Activated T-helper 1 cell treated with Interleukin-2 at 50 U/mL for 16 hours (primary cell): ENCODE measurements at places on chromosomes 3 and 15.

DNA sequence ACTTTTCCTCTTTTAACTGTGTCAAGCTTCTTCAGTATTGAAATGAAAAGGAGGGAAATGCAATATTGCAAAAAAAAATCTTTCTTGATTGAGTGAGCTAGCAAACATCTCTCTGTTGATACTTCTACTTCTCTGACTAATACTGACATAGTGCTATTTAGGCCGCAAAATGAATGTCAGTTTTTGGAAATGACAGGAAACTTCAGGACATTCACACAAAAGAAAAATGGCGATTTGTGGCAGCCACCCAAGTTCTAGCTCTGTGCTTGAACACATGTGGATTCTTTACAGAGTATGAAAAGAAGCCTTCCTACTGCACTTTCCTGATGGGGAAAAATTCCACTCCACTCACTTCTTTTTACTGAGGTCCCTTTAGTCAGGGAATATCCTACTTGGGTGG is 486.8 kb upstream of the ALCAM start:
- DNase-seq, result no peak

- DNase-seq, result no peak
Measured at GRCh38 chr3:188076176-188076575, 77.8 kb upstream of the LPP start.

- DNase-seq, result no peak
Measured at GRCh38 chr15:76153241-76154197, 93.7 kb downstream of the TMEM266 start.

- no peak for DNase-seq
Measured at GRCh38 chr3:102447272-102447671, 12.5 kb downstream of the ZPLD1 start.

DNA sequence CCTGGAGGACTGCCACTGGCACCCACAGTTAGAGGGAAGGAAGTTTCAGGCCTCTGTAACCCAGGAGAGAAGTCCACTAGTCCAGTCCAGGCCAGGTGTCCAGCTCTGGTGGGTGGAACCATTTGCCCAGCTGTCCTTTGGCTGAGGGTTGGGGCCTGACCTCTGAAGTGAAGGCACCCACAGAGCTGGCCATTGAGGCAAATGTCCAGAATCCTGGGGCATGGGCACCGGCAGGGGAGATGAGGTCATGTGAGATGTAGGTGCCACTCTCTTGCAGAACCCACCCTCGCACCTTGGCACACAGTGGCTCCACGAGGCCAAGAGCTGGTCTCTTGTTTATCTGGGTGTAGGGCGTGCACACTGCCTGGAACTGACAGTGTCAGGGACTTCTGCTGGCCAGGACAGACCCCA is 162.8 kb downstream of the SMAD6 start:
- no peak for DNase-seq

DNA sequence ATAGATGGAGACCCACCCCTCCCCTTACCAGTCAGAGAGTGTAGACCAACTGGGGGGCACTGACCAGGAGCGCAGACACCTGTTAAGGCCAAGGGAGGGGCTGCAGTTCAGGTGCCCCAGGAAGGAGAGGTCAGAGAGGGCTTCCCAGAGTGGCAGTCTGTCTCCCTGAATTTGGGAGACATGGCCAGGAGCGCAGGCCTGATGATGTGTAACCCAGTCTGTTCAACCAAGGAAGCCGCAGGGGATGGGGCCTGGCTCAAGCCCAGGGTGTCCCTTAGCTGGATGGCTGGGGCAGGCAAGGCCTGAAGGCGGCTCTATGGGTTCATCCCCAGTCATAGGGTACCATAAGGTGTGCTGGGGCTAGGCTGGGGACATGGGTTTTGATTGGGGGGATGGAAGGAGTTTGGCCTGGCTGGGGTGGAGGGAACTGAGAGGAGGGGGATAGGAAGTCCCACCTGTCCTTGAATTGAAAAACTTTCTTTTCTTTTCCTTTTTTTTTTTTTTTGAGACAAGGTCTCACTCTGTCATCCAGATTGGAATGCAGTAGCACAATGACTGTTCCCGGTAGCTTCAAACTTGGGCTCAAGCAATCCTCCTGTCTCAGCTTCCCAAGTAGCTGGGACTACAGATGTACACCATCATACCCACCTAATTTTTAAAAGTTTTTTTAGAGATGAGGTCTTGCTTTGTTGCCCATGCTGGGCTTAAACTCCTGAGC is 75.7 kb downstream of the SMAD6 start:
- no peak for DNase-seq

GRCh38 chr3:178342111-178342510 is 194.1 kb upstream of the KCNMB2 start:
- DNase-seq, result no peak

GRCh38 chr3:52117537-52117936 is 36.7 kb downstream of the POC1A start:
- no peak for DNase-seq

GRCh38 chr3:66361356-66361755 is 139.5 kb downstream of the LRIG1 start:
- no peak for DNase-seq

GRCh38 chr3:143482106-143483088 is 362.8 kb downstream of the CHST2 start:
- no peak for DNase-seq

DNA sequence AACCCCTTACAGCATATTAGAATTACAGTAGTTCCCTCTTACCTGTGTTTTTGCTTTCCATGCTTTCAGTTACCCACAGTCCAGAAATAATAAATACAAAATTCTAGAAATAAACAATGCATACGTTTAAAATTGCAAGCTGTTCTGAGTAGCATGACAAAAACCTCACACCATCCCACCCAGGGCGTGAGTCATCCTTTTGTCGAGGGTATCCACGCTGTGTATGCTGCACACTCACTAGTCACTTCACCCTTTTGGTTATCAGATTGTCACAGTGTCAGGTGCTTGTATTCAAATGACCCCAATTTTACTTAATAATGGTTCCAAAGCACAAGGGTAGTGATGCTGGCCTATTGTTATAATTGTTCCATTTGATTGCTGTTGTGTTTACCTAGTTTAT is 72.5 kb upstream of the P3H2 start:
- DNase-seq, result no peak

DNA sequence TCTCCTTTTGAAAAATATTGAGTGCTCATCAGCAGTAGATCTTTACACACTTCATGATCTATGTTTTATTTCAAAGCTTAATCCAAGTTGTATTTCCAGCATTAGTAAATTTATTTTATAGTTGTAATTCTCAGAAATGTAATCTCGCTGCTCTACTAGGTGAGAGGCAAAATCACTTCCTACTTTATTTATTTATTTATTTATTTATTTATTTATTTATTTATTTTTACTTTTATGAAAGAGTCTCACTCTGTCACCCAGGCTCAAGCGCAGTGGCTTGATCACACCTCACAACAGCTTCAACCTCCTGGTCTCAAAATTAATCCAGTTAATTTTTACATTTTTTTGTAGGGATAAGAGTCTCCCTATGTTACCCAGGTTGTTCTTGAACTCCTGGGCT is 127.9 kb downstream of the CHL1 start:
- no peak for DNase-seq

GRCh38 chr15:27764339-27764738 is 334.8 kb downstream of the OCA2 start:
- DNase-seq, result no peak

DNA sequence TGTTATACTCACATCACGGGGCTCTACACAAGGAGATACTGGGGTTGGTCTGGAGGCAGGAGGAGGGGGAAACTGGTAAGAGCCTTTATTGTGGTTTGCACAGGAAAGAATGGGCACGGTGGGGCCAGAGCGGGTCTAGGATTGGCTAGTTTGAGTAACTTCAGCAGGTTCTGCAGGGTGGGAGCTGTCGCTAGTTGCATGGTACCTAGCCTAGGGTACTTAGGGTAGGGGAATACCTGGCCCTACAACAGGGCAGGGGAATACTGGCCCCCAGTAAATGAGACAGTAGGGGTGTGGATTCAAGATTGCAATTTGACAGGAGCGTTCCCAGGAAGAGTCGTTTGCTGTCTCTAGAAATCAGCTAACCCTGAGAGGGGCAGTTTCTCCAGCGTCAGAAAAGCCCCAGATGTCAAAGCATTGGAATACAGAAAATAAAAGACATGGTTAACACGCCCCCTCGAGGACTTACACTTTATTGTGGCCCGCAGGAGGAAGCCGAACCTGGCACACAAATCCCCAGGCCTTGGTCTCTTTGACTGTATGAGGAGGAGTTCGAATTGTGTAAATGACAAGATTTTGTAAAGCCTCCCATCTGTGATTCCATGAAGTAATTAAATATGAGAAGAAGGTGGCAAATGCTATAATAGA is 32.0 kb downstream of the ST8SIA2 start:
- no peak for DNase-seq

GRCh38 chr15:79887054-79887930 is 9.5 kb downstream of the MTHFS start:
- DNase-seq, result no peak

DNA sequence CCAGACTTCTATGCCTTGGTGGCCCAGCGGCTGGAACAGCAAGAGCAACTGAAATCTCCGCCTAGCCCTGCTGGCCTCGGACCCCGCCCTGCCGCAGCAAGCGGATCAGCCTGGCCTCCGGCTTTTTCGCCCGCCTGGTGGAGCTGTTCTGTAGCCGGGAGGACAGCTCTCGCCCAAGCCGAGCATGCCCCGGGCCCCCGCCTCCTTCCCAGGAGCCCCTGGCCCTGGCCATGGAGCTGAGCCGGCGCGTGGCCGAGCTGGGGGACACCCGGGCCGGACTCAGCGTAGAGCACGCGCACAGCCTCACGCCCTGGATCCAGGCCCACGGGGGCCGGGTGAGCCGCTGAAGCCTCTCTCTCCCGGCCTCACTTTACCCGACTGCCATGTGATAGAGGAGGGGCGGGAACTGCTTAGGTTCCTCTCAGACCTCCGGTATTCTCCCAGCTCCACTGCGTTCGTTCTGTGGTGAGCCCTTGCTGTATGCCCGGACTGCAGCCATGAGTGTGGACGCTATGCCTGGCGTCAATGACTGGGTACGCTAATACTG is 24.1 kb upstream of the MRPL3 start:
- no peak for DNase-seq

- no peak for DNase-seq
Measured at GRCh38 chr15:32844118-32844711, 126.4 kb downstream of the GREM1 start.

DNA sequence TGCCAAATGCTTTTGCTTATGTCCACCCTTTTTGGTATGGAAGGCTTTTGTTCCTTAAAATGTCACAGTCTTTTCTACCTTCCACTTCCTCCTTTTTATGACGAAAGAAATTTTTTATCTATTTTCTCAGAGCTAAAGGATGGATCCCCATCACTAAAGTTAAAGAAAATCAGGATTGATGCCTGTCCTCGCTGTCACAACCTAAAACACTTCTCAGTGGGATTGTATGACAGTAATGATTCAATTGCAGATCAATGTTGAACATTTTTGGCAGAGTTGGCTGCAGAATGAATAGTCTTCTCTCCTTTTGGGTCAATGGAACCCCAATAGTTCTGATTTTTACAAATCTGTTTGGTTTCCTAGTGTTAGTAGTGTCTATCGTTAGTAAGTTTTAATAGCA is 549.8 kb upstream of the ROBO2 start:
- no peak for DNase-seq

DNA sequence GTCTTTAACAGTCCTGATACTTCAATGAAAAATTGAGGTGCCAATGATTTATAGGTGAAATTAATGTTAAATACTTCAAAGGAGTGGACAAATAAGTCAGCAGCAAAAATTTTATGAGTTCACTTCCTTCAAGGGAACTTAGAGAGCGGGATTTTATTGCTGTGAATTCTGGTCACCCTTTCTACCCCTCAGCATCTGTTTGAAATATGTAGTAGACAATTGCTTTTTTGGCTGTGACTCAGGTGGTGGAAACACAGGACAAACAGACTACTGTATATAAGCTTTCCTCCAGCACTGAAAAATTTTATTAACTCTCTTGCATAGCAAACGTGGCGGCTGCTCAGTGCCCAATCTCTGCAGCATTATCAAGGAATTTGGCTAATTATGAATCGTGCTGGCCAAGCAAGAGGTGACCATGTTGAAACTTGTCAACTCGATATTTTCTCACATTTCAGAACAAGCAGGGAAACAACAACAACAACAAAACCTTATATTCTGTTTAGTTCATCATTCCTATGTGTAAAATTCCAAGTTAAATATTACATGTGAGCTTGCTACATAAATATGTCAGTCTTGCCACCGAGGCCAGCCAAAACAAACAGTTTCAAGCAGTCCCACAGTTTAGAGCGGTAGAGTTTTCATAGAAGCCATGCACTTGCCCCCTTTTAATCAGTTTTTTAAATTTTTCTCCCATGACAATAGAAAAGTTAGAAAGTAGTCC is 420.2 kb downstream of the FOXP1 start:
- no peak for DNase-seq

GRCh38 chr15:93694033-93694432 is 537.3 kb upstream of the MCTP2 start:
- DNase-seq, result no peak

- DNase-seq, result no peak
Measured at GRCh38 chr15:82699726-82700125, 9.9 kb downstream of the AP3B2 start.

DNA sequence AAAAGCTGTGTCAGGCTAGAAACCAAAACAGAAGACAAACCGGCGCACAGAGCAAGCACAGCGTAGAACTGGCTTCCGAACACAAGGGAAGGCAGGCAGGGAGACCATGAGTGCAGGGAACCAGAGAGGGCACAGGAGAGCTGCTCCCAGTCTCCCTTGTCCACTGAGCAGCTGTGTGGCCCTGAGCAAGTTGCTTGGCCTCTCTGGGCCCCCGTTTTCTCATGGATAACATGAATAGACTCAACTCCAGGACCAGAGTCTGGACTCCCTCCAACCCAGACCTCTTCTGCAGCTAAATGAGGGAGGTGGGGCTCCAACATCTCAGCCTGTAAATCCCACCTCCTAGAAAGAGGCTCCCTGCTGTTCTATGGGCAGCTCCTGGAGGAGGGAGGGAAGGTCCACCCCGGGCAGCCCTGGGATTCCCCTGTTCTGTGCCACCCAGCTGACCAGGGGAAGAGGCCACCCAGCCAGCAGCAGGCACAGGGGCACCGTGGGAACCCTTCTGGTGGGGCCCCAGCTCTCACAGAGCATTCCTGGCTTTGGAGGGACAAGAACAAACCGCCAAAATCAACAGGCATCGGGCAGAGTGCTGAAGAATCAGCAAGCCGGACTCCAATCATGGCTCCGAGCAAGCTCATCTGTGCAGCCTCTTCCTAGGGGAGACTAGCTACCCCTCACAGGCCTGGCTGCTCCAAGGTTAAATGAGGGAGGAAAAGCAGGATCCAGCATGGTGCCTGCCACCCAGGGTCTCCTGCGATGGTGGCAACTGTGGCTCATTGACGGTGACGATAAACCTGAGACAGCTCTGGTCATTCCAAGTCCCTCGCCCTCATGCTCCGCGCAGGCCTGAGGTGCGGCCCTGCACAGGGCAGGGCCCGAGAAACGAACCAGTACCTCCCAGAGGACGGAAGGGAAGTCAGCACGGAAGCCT is 15.1 kb downstream of the XXYLT1 start:
- no peak for DNase-seq
